ENCODE measurements at places on chromosomes 2 and 18. TPM values are rescaled to one million over a fixed set of nuclear protein-coding genes. Genes with fewer than 3 reads are reported as not detected.

TPRKB gene
- 36.2 TPM for total RNA-seq

ELMOD3 gene
- 18.7 TPM for total RNA-seq

SPRED2 gene
- 16.4 TPM for total RNA-seq

RAB6C gene
- total RNA-seq, result not detected

ZC3H6 gene
- 16.7 TPM for total RNA-seq

GPR17 gene
- 1.4 TPM for total RNA-seq

GRHL1 gene
- 0.60 TPM for total RNA-seq

GPBAR1 gene
- total RNA-seq, result 6.9 TPM

RTP5 gene
- total RNA-seq, result 0.54 TPM

IL1RL1 gene
- total RNA-seq, result 0.11 TPM

GALNT3 gene
- total RNA-seq, result 0.73 TPM

ARHGAP25 gene
- 0.22 TPM for total RNA-seq

CEBPZ gene
- total RNA-seq, result 63.6 TPM

RGPD4 gene
- total RNA-seq, result 0.22 TPM

DNER gene
- 35.7 TPM for total RNA-seq

EFEMP1 gene
- total RNA-seq, result 6.3 TPM

REG1B gene
- not detected for total RNA-seq

SLC4A3 gene
- 8.3 TPM for total RNA-seq

CPO gene
- total RNA-seq, result not detected

FAM228A gene
- total RNA-seq, result 1.4 TPM

FN1 gene
- total RNA-seq, result 1,687 TPM

RANBP2 gene
- 59.7 TPM for total RNA-seq

CDH2 gene
- total RNA-seq, result 84.3 TPM

CROCC2 gene
- 3.4 TPM for total RNA-seq

ALPI gene
- 0.42 TPM for total RNA-seq

SLC40A1 gene
- total RNA-seq, result 4.1 TPM

BOLL gene
- total RNA-seq, result not detected

SLC38A11 gene
- 0.34 TPM for total RNA-seq

COL4A4 gene
- total RNA-seq, result 0.81 TPM

FBXO11 gene
- 51.1 TPM for total RNA-seq

LINC00305 gene
- not detected for total RNA-seq

CNDP1 gene
- total RNA-seq, result 0.18 TPM

CELF4 gene
- 37.2 TPM for total RNA-seq

MYCN gene
- 16.6 TPM for total RNA-seq

SGPP2 gene
- total RNA-seq, result 1.2 TPM

TEX44 gene
- not detected for total RNA-seq

CHRND gene
- 0.62 TPM for total RNA-seq

DSC1 gene
- not detected for total RNA-seq

LAMA1 gene
- total RNA-seq, result 1.2 TPM

BMP10 gene
- 0.24 TPM for total RNA-seq

ABCG8 gene
- 0.41 TPM for total RNA-seq

RNU2-63P gene
- not detected for total RNA-seq

MC2R gene
- 0.05 TPM for total RNA-seq

SCG2 gene
- total RNA-seq, result 912 TPM

BCL11A gene
- 5.1 TPM for total RNA-seq

SPC25 gene
- total RNA-seq, result 15.7 TPM

C2orf66 gene
- total RNA-seq, result 5.8 TPM

RIT2 gene
- total RNA-seq, result 0.69 TPM

PJVK gene
- 1.9 TPM for total RNA-seq

DNAJC5G gene
- total RNA-seq, result 0.16 TPM

Data from motor neuron (in vitro differentiated cells).